ENCODE measurements at places on chromosomes 1 and 21.

GRCh38 chr1:89630048-89630447, 2.9 kb upstream of the LRRC8C start:
- DNase-seq: no peak

- no peak for DNase-seq
Observed at GRCh38 chr1:56709269-56709880, 64.3 kb downstream of the PRKAA2 start.

GRCh38 chr1:75165264-75165663, 31.1 kb downstream of the LHX8 start:
- no peak for DNase-seq

- DNase-seq: no peak
Observed at GRCh38 chr1:82269431-82269830, 468.7 kb downstream of the ADGRL2 start.

- no peak for DNase-seq
Observed at GRCh38 chr1:32341186-32341757, 5.2 kb upstream of the MARCKSL1 start.

GRCh38 chr1:116907351-116907750, 2.4 kb upstream of the PTGFRN start:
- no peak for DNase-seq
